ENCODE measurements at places on chromosomes 7 and 10.

DNA sequence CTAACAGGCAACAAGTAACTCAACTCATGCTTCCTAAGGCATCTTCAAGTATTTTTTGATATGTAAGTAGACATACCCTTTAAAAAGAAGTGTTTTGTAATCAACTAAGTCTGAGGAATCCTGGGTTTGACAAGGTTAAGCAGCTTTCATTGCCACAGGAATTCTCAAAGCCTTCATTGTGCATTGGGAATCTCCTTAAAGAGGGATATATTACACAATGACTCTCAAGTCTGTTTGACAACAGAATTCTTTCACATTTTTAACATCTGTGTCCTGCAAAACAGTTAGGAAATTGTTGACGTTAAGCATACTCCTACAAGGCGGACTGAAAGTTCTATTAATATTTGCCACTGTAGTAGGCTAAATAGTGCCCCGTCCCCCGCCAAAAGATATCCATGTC is 71.4 kb downstream of the SGMS1 start:
- DNase-seq = no peak

DNA sequence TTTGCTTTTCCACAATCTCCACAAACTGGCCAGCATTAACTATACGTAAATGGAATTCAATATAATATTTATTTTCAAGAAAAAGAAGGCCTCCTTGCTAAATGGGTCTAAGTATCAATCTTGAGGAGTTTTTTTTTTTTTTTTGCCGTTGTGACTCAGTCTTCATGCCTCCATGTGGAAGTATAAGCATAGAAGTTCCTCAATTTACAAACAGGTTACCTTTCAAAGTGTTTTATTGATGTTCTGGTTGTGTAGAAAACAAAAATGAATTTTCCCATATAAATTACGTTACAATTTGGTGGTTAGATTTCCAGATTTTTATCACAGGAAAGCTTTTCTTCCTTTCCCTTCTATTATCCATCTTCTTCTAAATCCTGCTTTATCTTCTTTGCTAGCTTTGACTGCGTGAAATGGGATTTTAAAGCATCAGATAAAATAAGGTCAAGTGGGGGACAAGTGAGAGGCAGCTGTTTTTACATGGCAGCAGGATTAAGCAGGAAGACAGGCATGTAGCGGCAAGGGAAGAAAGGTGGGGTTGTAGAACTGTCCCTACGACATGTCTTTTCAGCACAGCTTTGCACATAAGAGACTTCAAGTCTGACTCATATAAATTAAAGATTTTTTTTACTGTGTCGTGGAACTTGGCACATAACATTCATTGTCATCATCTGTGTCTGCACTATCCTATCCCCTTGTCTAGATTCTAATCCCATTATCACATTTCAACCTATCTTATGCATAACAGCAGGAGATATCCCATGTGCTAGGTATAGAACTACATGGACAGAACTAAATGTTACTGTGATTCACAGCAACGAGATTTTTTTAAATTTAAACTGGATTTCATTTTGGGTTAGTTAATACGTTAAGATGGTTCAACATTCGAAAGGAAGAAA is 135.3 kb upstream of the FAM3C start:
- no peak for DNase-seq

- DNase-seq = no peak
These were observed 25.0 kb downstream of the NCOA4 start for GRCh38 chr10:46005383-46005782.

GRCh38 chr7:55192723-55193122 is 172.4 kb upstream of the LANCL2 start:
- DNase-seq = no peak

- peak; percentile 22 for DNase-seq
These were observed 152.0 kb upstream of the ADO start for GRCh38 chr10:62652564-62652963.

DNA sequence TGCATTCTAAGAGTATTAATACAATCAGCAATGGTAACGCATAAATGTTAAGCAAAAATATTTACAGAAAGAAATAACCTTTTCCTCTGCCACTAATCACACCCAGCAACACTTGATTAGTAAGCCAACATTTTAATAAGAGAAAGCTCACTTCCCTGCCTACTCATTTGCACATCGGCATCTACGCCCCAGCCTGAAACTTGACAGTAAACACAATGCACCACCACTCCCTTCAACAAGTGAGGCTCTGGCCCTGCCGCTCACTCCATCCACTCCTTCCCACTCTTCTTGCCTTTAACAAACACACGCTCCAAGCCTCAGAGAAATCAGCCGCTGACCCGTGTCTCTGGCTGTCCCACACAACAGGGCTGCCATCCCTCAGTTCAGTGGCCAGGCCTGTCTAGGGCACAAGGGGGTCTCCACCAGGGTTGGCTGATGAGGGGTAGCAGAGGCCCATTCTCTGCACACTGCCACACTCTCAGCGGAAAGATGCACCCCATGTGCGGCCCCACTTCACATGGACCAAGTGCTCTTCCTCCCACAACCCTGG is 54.6 kb downstream of the CTBP2 start:
- DNase-seq = no peak

GRCh38 chr7:36448781-36449379 is 59.2 kb downstream of the ANLN start:
- DNase-seq = no peak

DNA sequence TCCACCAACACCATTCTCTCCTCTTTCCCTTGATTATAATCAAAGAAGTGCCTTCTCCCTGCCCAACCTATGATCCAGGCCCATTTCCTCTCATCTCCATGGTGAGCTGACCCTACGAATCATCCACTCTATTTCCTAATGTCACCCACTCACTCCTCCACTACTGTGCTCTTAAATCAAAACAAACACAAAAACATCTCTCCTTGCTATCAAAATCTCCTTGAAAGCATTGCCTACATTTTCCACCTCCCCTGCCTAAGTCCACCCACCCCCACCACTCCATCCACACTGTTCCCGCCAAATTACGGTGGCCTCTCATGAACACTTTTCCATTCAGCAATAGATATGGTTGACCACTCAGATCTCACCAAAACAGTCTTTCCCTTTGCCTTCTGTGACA is 5.3 kb downstream of the DYDC1 start:
- DNase-seq = no peak

GRCh38 chr10:21511946-21512572 is 13.4 kb downstream of the SKIDA1 start:
- no peak for DNase-seq

GRCh38 chr7:42736931-42737330 is 174.9 kb downstream of the C7orf25 start:
- DNase-seq = no peak

GRCh38 chr7:64946772-64947171 is 43.7 kb downstream of the ZNF273 start:
- DNase-seq = no peak

- DNase-seq = no peak
These were observed 68.8 kb upstream of the IFRD1 start for GRCh38 chr7:112381311-112382091.

DNA sequence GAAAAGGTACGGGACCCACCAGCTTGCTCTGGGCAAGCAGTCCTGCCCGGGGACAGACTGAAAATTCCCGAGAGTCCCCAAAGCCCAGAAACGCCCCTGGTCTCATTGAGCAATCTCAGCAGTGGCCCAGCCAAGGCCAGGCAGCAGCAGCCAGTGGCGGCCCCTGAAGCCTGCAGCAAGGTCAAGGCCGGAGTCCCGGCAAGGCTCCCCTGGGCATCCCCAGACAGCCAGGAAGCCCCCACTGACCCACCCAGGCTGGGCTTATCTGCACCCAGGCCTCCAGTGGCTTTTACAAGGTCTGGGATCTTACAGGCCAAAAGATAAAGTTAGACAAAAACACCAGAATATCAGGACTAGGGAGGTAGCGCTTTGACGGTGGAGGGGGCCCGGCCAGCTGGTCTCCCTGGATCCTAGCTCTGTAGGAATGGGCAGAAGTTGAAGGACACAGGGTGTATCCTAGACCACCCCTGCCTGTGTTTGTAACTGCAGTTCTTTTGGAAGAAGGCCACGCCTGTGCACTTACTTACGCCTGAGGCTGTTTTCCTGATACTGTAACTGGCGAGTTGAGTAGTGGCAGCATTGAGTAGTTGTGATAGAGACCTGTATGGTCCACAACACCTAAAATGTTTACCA is 130.5 kb upstream of the NPS start:
- DNase-seq = no peak

DNA sequence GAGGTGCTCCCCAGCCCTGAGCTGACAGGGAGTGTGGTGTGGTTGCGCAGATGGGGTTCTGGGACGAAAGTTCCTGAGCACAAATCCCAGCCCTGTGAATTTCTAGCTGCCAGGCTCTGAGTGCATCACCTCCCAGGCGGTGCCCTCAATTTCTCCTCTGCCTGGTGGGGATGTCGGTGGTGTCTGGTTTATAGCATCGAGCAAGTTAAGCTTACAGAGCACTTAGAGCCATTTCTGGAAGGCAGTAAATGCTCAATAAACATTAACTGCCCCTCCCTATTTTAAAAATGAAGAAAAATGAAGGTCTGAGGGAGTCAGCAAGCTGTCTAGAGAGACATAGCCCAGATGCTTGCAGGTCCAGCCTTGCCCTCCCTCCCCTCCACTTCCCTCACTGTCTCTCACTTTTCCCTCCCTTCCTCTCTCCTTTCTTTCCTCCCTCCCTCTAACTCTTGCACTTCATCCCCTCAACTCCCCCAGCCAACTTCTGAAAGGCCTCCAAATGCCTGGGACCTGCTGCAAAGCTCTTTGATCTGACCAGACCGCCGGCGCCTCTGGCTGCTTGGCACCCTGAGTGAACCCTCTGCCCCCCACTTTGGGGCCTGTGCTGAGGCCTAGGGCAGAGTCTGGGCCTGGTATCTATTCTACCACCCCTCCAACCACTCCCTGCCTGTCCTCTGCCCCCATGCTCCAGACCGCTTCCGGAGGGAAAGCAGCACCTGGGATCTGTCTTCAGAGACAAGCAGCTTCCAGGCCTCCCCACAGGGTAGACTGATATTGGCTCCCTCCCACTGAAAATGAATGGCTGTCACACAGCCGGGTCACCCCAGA is 438.3 kb downstream of the RPS24 start:
- DNase-seq = peak; percentile 83

- no peak for DNase-seq
These were observed 158.8 kb downstream of the CAMK1D start for GRCh38 chr10:12508165-12508564.

DNA sequence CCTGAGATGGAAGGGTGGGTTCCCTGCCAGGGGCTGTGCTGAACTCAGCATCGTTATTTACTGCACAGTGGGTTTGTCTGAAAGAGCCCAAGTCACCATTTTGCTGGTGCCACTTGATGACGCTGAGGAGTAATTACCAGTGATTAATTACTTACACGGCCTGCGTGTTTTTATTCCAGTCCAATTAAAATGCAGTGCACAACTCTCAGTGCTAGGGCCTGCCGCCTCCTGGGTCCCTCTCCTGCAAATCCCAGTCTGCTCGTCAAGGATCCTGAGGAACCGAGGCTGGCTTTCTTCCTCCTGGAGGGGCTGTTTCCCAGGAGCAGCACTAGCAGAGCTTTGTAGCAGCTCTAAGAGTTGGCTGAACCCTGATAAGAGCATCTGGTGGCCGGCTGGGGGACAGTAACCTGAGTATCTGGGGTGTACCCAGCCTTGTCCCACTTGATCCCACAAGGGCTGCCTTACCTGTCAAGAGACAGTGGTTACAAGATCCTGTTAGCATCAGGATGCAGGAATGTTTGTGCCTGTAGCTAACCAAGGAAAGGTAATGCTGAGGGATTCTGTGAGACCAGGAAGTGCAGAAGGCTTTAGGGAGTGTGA is 45.1 kb upstream of the LRRC4 start:
- no peak for DNase-seq

DNA sequence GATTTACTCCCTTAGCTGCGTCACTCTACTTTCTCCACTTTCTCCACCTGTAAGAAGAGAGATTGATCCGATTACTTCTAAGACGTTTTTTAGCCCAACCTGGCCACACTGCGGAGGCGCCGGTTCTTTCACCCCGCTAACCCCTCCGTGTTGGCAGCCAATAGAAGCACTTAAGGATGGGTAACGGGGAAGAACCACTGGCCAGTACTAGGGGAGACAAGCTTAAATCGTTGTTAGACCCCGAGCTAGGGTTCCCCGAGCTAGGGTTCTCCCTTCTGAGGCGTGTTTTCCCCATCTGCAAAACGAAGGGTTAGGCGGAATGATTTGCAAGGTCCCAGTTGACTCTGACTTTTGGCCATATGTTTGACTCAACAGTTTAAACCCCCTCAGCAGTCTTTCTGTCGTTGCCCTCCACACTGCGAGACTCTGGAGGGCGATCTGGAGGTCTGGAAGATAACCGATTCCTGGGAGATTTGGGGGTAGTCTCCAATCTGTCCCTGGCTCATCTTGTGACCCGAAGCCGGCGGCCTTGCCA is 644 bp downstream of the UMAD1 start:
- no peak for DNase-seq

- DNase-seq = no peak
These were observed 101.9 kb upstream of the ARHGAP21 start for GRCh38 chr10:24825551-24825950.

DNA sequence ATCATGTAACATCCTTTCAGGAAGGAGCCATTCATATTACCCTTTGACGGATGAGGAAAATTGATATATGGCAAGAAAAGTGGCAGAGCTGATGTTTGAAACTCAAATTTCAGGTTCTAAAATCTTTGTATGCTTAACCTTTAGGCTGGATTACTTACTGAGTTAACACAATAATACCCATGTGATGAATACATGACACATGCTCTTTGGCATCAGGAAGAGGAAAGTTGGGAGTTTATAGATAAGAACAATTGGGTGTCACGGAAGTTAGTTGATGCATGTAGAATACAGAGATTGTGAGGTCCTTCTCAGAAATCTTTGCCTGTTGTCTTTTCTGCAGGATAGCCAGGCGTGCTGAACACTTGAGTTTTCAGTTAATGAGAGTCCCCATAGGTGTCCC is 572.1 kb upstream of the POM121L12 start:
- no peak for DNase-seq

DNA sequence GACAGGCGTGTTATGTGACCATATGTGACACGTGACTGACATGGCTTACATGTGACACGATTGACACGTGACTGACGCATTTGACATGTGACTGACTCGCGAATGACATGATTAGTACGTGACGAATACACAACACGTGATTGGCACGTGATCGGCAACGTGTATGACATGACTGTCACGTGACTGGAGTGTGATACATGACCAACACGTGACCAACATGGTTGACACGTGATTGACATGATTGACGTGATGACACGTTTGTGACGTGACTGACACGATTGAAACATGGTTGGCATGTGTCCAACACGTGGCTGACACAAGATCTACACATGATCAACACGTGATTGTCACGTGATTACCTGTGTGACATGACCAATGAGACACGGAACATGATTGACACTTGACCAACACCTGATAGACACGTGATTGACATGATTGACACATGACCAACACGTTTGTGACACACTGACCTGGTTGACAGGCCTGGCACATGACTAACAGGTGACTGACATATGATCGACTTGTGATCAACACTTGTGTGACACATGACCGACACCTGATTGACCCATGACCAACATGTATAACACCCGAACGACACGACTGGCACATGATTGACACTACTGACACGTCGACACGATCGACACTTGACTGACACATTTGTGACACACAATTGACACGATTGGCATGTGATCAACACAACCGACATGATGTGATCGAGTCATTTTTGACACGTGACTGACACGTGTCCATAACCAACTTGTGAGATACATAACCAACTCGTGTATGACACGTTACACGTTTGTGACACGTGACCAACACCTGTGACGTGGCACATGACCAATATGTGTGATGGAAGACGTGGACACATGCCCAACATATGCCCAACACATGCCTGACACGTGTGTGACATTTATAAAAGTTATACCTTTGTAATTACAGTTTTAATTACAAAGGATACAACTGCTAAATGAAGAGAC is 21.1 kb downstream of the CRPPA start:
- DNase-seq = no peak

- DNase-seq = no peak
These were observed 60.2 kb downstream of the DNAJB9 start for GRCh38 chr7:108629651-108630400.

Data from vagina (tissue), 2 donors.